Stimulated activated CD4-positive, alpha-beta T cell treated with anti-CD3 and anti-CD28 coated beads, Interleukin-12 subunit alpha, Interleukin-12 subunit beta, amount 100 ng/mL, for 4 hours (primary cell): ENCODE measurements at places on chromosomes 4 and X.

GRCh38 chr4:19375136-19375804, 876.4 kb upstream of the SLIT2 start:
- DNase-seq, result no peak

- no peak for DNase-seq
Measured at GRCh38 chrX:11913001-11913400, 155.0 kb downstream of the MSL3 start.

GRCh38 chr4:140102421-140102820, 51.6 kb downstream of the MAML3 start:
- DNase-seq, result no peak

DNA sequence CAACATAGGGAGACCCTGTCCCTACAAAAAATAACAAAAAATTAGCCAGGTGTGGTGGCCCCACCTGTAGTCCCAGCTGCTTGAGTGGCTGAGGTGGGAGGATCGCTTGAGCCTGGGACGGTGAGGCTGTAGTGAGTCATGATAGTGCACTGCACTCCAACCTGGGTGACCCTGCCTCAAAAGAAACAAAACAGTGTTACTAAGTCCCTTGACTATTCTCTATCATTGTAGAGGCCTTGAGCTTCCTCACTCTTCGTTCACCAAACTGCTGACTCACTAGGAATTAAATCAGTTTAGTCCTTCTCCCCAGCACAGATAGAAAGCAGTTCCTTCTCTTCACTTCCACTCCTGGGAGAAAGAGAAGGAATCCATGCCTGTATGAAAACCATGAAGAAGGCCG, 14.5 kb downstream of the CDS1 start:
- DNase-seq, result no peak

DNA sequence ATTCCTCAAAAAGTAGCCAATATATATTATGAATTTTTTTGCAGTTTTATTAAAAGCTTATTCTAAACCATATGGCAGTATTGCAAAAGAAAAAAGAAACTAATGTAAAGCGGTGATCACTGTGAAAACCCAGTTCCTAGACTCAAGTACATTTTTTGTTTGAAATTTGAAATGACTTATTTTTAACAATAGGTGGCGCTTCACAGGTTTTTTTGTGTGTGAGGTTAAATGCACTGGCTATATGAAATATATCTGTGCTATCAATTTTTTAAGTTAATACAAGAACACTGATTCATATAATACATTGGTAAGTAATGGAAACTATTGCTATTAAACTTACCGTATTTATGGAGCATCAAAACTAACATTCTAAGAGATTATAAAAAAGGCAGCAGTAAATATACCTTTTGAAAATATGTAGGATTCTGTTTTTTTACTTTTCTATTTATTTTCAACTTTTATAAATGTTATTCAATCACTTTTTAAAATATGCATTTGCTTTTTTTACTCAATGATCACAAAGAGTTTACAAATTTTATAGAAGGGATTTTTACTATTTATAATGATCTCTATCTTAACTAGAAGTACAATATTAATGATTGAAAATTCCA, 5.6 kb upstream of the SPRY1 start:
- DNase-seq, result no peak

GRCh38 chr4:133960975-133961374, 240.6 kb downstream of the PABPC4L start:
- DNase-seq, result no peak

DNA sequence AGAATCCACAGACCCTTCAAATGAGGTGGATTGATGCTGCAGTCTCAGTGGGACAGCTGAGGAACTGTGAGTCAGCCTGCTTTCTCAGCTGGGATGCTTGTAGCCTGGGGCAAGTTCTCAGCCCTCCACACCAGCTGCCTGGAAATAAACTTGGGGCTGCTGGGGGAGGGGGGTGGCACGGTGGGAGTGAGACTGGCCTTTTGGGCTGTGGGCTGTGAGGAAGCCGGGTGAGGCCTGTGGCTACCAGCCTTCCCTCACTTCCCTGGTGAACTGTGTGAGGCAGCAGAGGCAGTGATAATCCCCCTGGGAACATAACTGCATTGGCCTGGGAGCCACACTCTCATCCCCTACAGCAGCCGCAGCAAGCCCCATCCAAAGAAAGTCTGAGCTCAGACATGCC, 114.5 kb upstream of the GUCY1A1 start:
- no peak for DNase-seq

GRCh38 chr4:152953514-152953913, 17.4 kb downstream of the FHDC1 start:
- DNase-seq, result no peak

GRCh38 chr4:128635955-128636560, 173.4 kb upstream of the JADE1 start:
- DNase-seq, result no peak
